ENCODE measurements at places on chromosomes 3 and 15. TPM values are rescaled to one million over a fixed set of nuclear protein-coding genes. Genes with fewer than 3 reads are reported as not detected.

GOLGA6L4 gene
- total RNA-seq, result 3.9 TPM

GRCh38 chr3:100420885-100421284, 19.5 kb downstream of the LNP1 start:
- DNase-seq, result no peak

DNA sequence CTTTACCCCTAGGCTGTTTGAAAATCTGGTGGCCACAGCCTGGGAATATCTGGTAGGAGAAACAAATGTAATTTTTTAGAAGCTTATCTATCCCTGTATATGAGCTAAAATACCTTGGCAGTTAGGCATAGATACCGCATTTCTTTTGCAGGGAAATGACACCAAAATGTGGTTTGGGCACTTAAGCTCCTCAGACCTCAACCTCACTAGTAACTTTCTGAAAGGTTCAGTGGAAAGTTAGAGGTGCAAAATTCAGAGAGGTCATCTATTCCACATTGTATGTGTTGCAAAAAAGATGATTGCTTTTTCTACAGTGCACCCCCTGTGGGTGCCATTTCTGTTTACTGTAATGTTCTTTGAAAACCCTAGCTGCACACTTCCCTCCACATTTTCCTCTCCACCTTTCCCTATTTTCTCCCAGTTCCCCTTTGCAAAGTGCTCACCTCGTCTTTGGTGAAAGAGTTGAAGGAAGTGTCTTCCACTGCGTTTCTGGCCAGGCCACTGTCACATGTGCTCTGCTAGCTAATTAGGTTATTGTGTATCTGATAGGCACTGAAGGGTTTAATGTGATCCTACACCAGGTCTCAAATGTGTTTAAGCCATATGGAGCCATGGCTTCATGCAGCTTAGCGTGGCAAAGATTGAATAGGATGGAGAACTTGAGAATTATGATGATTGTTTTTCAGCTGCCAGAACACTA, 1.3 kb downstream of the SACM1L start:
- DNase-seq, result no peak

NTRK3 gene
- not detected for total RNA-seq

ZIC1 gene
- total RNA-seq, result not detected

HYAL3 gene
- total RNA-seq, result 1.9 TPM

CNTN4 gene
- total RNA-seq, result not detected

DNA sequence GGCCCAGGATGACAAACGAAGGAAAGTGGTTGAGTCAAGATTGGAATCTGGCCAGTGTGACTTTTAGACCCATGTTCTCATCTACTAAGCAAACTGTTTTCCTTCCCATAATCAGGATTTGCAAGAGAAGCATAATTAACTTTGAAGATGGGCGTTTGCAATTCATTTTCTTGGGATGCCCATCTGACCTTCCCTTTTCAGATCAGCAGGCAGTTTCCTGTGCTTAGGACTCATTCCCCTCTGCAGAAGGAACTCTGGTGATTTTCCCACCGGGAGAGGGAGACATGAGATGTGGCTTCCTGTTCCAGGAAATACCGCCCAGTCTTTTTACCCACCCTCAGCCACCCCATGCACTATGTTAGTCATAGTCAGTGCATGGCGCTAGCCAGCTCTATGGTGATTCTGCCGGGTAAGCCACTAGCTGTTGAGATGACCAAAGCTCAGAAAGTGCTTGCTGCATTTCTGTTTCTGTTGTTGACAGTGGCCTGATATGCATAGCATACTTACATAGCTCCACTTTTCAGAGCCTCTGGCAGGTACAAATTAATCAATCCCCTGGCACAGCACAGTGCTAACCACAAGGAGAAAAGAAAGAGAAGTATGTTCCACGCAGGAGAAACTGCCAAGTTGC, 129.4 kb downstream of the VGLL4 start:
- no peak for DNase-seq

ZNF80 gene
- 0.42 TPM for total RNA-seq

KLHL6 gene
- 72.6 TPM for total RNA-seq

C3orf62 gene
- 10.4 TPM for total RNA-seq

PLIN1 gene
- total RNA-seq, result 0.53 TPM

DNA sequence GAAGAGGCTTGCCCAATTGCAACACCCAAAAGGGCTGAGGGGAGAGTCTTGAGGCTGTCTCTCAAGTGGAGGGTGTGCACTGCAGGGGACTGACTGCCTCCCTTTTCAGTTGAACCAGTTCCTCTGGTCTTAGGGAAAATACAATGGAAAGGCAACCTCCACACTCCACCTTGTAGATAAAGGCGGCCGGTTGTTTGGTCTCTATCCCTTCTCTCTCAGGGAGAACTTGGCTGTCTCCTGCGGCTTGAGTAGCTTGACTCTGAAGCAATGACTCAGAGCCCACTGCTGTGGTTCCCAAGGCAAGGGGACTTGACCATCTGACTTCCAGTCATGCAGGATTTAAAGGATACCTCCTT, 143.2 kb upstream of the UMPS start:
- no peak for DNase-seq

TTLL13 gene
- total RNA-seq, result 0.22 TPM

DOCK3 gene
- total RNA-seq, result 0.30 TPM

DNA sequence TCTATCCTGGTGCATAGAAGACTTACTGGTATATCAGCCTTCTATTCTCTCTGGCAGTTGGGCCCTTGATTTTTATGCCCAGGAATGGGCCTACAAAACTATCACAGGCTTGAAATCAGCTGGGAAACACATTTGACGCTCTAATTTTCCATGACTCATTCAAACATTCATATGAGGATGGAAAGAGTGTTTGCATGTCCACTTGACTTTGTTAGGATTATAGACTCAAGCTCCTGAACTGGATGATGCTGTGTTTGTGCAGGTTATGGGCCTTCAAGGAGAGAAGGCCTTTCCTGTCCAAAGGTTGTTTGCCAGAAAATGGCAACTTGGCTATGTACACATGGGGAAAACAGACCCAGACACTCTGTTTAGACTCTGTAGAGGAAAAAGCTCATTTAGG, 219.9 kb downstream of the GAP43 start:
- DNase-seq, result no peak

GRCh38 chr3:49609815-49610214, 55.5 kb downstream of the BSN start:
- DNase-seq, result no peak

- no peak for DNase-seq
Measured at GRCh38 chr3:66475386-66476020, 25.3 kb downstream of the LRIG1 start.

- peak; percentile 63 for DNase-seq
Measured at GRCh38 chr15:85580879-85581278, 200.5 kb downstream of the AKAP13 start.

SHISA5 gene
- total RNA-seq, result 147 TPM

DNA sequence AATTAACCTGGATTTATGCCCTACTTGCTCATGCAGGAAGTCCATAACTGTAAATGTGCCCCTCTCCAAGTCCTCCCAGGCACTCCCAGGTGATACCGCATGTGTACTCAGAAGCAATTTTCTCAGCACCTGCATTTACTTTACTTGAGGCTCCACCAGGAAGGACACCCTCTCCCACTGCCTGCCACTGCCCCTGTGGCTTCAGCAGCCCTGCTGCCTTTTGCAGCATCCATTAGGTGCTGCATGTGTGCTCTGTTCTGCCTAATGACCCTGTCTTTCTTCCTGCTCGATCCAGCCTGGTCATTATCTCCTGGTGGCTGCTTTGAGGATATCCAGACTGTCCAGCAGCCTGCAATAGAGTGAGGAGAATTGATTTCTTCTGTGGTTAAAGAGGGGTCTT, 107.6 kb upstream of the SEMA6D start:
- no peak for DNase-seq

GRCh38 chr3:194268654-194269512, 82.2 kb downstream of the CPN2 start:
- DNase-seq, result no peak

CLDN1 gene
- not detected for total RNA-seq

- no peak for DNase-seq
Measured at GRCh38 chr3:20056725-20057611, 16.7 kb downstream of the KAT2B start.

DNA sequence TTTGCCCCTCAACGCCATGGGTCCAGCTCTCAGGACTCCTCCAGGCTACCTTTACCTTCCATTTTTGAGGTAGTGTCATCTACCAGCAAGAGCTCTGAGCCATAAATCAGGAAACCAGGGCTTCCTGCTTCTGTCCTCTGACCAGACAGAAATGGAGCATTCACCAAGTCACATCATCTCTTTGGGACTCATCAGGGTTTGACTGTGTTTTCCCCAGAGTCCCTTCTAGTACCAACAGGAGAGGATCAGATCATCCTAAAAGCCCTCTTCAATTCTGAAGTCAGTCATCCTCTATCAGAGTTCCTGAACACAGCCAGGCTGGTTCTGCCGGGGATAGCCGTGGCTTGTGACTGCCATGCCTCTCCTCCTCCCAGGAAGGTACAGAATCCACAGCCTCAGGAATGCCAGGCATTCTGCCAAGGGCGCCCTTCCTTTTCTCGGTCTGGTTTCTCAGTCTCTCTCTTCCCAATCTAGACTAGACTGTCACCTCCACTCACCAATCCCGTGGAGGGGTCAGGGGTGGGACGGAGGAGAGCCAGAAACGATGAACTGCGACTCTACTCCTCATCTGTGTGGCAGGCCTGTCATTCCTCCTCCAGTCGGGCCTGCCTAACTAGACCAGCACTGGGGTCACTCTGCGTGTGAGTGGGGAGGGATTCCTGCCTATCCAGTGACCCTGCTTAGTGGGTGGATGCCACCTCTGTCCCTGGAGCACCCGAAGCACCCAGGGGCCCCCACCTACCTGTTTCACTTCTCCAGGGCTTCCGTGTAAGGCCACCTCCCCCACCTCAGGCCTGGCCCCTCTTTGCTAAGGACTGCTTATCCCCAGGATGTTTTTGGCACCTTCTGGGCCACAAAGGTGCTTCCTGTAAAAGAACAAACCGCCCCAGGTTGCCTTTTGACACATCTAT, 30.9 kb downstream of the CCNL1 start:
- DNase-seq, result no peak
